ENCODE measurements at places on chromosomes 7 and 10.

- DNase-seq: no peak
Observed at GRCh38 chr10:82953909-82954308, 1078.9 kb downstream of the NRG3 start.

DNA sequence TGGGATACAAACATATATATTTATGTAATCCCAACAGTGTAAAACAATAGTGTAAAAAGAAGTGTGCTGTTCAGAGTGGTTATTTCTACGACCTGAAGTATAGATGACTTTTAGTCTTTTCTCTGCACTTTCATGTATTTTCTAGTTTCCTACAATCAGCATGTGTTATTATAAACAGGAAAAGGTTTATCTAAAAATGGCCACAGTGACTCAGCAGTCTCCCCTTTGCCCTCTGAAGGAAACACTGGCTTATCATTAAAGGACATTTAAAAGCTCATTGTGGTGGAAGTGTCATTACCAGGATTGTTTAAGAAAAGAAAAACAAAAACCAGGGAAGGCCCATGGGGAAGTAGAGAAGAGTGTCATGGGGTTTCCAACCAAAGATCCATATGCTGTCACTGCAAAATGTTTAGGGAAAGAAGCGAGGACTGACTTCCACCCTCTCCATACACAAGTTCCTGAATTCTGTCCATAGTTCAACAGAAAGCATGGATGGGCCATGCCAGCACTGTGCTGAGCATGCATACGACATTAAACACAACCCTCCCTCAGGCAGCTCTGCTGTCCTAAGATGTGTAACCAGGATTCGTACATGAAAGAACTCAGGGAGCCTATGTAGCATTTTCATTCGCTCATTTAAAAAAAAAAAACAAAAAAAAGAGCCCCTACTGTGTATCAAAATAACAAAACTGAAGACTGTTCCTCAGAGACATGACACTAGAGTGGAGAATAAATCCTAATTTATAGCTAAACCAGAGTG, 10.2 kb downstream of the CYREN start:
- DNase-seq: no peak

GRCh38 chr7:157228864-157229422, 90.2 kb downstream of the UBE3C start:
- no peak for DNase-seq

GRCh38 chr7:155778349-155778748, 33.9 kb downstream of the SHH start:
- no peak for DNase-seq

- DNase-seq: no peak
Observed at GRCh38 chr10:24690961-24691512, 32.6 kb downstream of the ARHGAP21 start.

DNA sequence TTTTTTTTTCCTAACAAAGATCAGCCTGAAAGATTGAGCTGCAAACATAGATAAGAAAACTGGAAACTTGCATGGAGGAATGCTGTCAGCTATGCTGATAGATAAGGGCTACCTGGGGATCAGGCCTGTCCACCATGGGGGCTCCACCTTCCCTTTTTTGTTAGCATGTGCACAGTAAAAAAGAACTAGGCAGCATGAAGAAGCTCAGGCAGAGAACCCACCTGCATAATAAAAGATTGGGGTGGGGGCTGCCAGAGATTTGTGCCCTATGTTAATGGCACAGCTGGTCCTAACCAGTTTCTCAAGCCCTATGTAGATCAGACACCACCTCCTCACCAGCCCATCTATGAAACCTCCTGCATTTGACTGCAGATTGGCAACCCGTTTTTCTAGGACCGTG, 45.4 kb upstream of the CACNB2 start:
- no peak for DNase-seq

GRCh38 chr10:119165171-119166117, at the start of gene SFXN4:
TSS of gene SFXN4 (minus strand) at chr10:119165714. CDS start at chr10:119165647, 67 bp downstream.
- peak; percentile 80 for DNase-seq

GRCh38 chr10:109992485-109992884, 15.3 kb upstream of the ADD3 start:
- DNase-seq: no peak

DNA sequence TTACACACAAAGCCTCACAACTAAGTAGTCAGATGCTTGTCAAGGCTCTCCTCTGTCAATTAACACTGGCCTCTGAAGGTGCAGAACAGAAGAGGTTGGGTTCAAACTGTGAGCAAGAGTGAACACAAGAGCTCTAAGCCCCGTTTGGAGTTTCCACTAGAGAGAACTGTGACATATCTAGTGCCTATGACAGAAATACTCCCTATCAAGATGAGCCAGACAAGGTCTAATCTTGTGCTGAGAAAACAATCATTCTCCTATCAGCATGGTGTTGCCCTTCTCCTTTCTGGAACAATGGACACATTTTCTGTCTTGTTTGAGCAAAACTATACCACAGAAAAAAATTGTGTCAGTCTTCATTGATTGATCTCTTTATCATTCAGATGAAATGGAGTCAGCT, 62.4 kb upstream of the CCDC71L start:
- no peak for DNase-seq

GRCh38 chr10:114402233-114402632, 2.1 kb downstream of the AFAP1L2 start:
- no peak for DNase-seq

- DNase-seq: no peak
Observed at GRCh38 chr10:1169981-1170866, 114.0 kb downstream of the WDR37 start.

GRCh38 chr10:127115100-127115499, 81.3 kb downstream of the INSYN2A start:
- DNase-seq: no peak

DNA sequence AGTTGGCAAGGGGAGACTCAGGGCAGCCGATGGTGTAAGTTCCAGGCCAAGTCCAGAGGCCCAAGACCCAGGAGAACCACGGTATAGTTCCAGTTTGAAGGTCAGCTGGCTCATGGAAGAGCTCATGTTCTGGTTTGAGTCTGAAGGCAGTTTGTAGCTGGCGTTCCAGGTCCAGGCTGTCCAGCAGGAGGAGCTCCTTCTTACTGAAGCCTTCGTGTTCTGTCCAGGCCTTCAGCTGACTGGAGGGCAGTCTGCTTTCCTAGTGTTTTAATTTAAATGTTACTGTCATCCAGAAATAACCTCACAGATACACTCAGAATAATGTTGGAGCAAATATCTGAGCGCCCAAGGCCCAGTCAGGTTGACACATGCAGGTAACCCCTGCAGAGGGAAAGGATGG, 4.2 kb downstream of the SUN1 start:
- DNase-seq: no peak

DNA sequence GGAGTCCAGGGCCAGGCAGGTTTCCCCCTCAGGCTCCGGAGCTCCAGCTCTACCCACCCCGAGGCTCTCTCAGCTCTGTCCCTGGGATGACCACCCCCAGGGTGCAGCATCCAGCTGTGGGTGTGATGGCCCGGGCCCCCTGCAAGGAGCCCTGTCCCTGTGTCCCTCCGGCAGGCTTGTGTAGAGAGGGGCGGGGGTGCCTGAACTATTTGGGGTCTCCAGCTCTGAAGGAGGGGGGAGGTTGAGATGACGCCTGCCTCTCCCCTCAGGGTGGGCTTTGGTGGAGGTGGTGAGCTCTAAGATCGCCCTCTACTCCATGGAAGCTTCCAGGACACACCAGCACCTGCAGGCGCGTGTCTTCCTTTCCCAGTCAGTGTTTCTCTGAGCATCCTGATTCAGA, 39.4 kb downstream of the ADRA2A start:
- DNase-seq: no peak

DNA sequence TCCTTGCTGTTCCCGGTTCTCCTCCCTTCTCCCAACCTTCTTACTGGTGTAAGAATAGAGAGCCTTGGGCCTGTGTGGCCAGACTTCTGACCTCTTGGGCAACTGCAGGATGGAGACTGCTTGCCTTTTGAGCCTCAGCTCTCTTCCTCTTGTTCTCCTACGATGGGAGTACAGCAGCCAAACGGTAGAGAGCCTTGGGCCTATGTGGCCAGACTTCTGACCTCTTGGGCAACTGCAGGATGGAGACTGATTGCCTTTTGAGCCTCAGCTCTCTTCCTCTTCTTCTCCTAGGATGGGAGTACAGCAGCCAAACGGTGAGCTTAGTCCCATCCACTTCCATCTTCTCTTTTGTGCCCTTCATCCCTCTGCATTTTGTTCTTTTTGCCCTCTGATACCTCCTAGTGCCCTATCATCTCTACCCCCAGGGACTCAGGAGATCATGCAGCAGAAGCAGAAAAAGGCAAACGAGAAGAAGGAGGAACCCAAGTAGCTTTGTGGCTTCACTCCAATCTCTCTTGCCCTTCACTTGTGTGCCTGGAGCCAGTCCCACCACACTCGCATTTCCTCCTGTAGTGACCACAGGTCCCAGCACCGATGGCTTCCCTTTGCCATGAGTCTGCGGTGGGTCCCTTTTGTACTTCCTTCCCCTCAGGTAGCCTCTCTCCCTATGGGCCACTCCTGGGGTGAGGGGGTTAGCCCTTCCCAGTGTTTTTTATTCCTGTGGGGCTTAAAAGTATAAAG, 15.3 kb downstream of the SLC25A13 start:
- no peak for DNase-seq

DNA sequence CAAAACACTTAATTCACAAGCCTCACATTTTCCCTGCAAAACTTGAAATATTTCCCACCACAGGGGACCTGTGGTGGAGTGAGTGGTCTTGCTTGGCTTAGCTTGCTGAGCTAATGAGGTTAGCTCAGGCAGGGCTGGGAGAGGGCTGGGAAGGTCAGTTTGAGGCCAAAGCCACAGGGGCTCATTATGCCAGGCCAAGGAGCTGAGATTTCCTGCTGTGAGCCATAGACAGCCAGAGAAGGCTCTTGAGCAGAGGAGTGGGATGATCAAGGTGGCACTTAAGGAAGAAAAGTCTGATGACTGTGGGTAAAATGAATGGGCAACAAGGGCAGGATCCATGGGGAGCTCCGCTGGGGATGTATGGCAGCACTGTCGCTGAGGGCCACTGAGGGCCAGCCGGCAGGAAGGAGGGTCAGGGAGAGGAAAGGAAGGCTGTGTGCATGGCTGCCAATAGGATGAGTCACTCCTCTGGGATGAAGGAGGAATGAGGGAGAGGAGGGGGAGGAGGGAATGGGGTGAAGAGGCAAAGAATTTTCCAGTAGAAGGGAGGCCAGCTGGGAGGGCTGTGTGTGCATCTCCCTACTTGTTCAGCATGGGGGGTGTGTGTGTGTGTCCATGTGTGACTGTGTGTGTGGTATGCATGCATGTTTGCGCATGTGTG, 18.7 kb upstream of the ZNF488 start:
- no peak for DNase-seq

DNA sequence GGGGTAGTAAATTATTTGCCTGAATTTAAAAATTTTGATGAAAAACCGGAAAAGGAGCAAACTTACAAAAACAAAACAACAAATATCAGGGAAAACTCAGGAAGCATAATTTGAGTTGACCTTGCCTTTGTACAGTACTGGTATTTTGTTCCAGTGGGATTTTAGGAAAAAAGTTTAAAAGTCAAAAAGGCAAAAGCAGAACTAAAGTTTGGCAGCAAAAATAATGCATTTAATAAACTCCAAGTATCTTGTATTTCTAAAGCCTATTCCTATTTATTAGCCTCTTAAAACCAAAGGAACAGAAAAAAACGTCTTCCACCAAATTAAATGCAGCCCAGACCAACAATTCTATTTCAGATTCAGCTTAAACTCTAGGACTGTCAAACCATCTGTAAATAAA, 90.7 kb upstream of the ASAH2 start:
- no peak for DNase-seq

GRCh38 chr7:65809982-65810288, 62.9 kb upstream of the VKORC1L1 start:
- no peak for DNase-seq

DNA sequence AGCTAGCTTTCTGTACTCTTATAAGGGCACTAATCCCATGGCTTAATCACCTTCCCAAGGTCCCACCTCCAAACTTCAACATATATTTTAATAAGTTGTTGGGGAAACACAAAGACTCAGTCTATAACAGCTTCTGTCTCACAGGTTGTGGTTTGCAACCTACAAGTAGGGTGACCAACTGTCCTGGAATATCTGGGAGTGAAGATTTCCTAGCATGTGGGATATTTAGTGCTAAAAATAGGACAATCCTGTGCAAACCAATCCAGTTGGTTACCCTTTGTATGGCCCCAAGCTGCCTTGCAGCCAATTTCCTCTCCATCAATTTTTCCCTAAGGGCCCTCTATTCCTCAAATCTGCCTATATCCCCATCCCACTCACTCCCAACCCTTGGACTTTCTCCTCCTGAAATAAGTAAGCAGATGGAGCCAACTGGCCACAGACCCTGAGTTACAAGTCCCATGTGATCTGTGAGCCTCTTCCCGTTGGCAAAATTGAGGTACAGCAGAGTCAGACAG, 82.3 kb downstream of the FAM13C start:
- no peak for DNase-seq

DNA sequence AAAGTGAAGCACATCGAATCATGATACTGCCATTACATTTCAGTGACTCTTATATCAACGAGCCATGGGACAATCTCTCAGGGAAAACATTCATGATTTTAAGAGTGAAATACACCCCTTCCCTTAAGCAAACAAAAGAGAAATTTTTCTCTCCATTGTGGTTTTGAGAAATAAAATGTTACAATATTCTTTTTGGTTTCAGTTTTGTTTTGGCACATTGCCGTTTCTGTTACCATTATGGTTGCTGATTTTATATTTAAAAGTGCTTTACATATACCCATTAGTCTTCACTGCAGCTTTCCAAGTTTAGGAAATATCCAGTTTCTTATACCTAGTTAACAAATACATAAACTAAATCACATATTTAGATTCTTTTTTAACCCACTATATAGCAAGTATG, 126.8 kb upstream of the SEM1 start:
- no peak for DNase-seq

GRCh38 chr7:28811008-28811407, 147.1 kb downstream of the TRIL start:
- DNase-seq: no peak

- no peak for DNase-seq
Observed at GRCh38 chr7:88289564-88290025, 17.1 kb downstream of the STEAP4 start.

DNA sequence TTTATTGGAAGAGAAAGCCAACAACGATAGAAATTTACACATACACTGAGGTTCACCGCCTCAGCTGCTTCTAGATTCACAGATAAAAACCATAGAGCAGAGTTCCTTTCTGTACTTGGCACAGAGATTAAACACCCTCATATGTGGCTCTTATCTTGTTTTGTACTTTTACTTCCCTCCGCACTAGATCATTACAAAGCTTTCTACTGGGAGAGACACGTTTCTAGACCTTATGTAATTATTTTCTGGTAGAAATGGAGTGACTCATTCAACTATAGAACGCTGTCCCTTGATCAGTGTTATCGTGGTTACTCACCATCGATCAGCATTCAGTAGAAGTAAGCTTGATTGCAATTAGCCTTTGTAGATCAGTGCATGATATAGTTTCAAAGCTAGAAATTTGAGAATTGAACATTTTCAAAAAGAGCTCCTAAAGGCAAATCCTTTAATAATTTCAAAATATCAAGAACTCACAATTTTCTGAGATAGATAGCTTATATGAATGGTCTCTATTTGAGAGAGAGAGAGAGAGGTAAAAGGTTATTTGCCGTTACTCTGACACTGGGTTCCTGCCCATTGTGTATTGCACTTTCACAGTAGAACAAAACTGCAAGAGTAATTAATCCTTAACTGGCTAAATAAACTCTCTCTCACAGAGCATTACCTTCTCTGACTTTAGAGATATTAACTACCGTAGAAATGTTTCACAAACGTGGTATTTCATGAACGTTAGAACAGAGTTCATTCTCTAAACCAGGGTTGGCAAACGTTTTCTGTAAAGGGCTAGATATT, 26.1 kb upstream of the DNAJC1 start:
- DNase-seq: no peak

All from KG1 (cell line).